Urinary bladder (tissue), 4 donors: ENCODE measurements at places on chromosomes 16 and 17. TPM values are rescaled to one million over a fixed set of nuclear protein-coding genes. Genes with fewer than 3 reads are reported as not detected.

Gene SPAG5
- total RNA-seq = 17.9 TPM

Gene MRPS7
- total RNA-seq = 27.0 TPM

Gene PAQR4
- total RNA-seq = 4.5 TPM

Gene RNF222
- total RNA-seq = not detected

Gene SRCAP
- 15.0 TPM for total RNA-seq

Gene GAS7
- total RNA-seq = 86.7 TPM

Gene TMEM94
- 24.9 TPM for total RNA-seq

Gene MLST8
- 9.3 TPM for total RNA-seq

Gene SPECC1
- total RNA-seq = 23.5 TPM

Gene NHLRC4
- total RNA-seq = 1.0 TPM

Gene CFAP52
- total RNA-seq = 0.26 TPM

Gene PLA2G10
- total RNA-seq = 0.32 TPM

Gene APOBR
- 0.69 TPM for total RNA-seq

Gene SSTR5
- total RNA-seq = 0.32 TPM

Gene AIPL1
- total RNA-seq = not detected

Gene PRSS8
- total RNA-seq = 1.6 TPM

Gene UMOD
- not detected for total RNA-seq

Gene GRIN2A
- total RNA-seq = 0.21 TPM

Gene TANC2
- 101 TPM for total RNA-seq

Gene C1QL1
- 12.6 TPM for total RNA-seq

Gene MEIOC
- not detected for total RNA-seq

Gene TP53TG3
- not detected for total RNA-seq

Gene LDHD
- total RNA-seq = 1.5 TPM

Gene CCL4
- 2.4 TPM for total RNA-seq

Gene KRT20
- total RNA-seq = 23.2 TPM

Gene QPRT
- total RNA-seq = 20.0 TPM

Gene TBC1D3G
- total RNA-seq = not detected

Gene LUC7L
- 112 TPM for total RNA-seq

Gene CLEC19A
- not detected for total RNA-seq

Gene HMOX2
- total RNA-seq = 27.9 TPM

Gene MT1F
- total RNA-seq = 0.95 TPM

Gene MILR1
- total RNA-seq = 5.7 TPM

Gene TEX19
- not detected for total RNA-seq

Gene ANKS3
- total RNA-seq = 22.1 TPM

Gene SEZ6
- total RNA-seq = 0.16 TPM

Gene KRT16
- total RNA-seq = not detected

Gene RHBDL1
- 0.95 TPM for total RNA-seq

Gene ASIC2
- 1.1 TPM for total RNA-seq

Gene KCNAB3
- 2.3 TPM for total RNA-seq

Gene LRRC36
- 2.1 TPM for total RNA-seq

Gene HOXB4
- total RNA-seq = 2.0 TPM

Gene GPR179
- total RNA-seq = 0.11 TPM

Gene KRTAP4-5
- total RNA-seq = not detected

Gene KNOP1
- 9.0 TPM for total RNA-seq

Gene PRM2
- total RNA-seq = not detected

Gene KRT31
- total RNA-seq = 0.16 TPM

Gene CDK10
- total RNA-seq = 31.9 TPM

Gene VPS9D1
- total RNA-seq = 5.7 TPM

Gene LAT
- 1.0 TPM for total RNA-seq

Gene WNT3
- total RNA-seq = 0.90 TPM

Gene CENPX
- total RNA-seq = 19.1 TPM

Gene TEKT1
- total RNA-seq = not detected

Gene PIK3R6
- 0.95 TPM for total RNA-seq

Gene DPH1
- 17.4 TPM for total RNA-seq

Gene KIF1C
- 26.9 TPM for total RNA-seq

Gene PERCC1
- total RNA-seq = not detected
